ENCODE measurements at places on chromosomes 11 and 22.

GRCh38 chr22:29817724-29818123 is 20.4 kb downstream of the ASCC2 start:
- DNase-seq: no peak

DNA sequence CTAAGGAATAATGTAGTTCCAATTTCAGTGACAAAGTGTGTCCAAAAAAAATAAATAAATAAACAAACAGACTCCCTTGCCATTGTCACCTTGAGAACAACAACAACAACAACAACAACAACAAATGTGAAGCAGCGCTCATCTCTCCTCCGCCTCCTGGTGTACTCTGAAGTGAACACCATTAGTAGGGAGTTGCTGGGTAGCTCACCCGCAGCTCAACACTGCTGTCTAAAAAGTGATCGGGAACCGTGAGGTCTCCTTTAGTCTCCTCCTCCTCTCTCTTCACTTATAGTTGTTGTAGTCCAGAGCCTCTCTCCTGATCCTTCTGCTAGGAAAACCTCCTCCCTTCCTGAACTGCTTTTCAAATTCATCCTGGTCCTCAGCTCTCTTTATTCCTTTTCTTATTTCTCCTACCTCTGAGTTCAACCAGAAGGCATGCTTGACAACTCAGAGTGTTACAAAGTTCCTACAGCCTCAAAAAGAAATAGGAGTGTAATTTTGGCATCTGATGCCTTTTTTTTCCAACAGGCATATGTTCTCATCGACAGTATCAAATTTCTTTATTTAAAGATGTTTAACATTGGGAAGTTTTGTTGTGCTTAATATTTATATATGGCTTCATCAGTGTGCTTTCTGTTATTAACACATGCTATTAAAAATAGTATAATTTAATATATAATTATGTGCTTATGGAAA is 215.1 kb downstream of the PGR start:
- DNase-seq: no peak

GRCh38 chr22:46794067-46794466 is 31.6 kb downstream of the TBC1D22A start:
- DNase-seq: no peak

DNA sequence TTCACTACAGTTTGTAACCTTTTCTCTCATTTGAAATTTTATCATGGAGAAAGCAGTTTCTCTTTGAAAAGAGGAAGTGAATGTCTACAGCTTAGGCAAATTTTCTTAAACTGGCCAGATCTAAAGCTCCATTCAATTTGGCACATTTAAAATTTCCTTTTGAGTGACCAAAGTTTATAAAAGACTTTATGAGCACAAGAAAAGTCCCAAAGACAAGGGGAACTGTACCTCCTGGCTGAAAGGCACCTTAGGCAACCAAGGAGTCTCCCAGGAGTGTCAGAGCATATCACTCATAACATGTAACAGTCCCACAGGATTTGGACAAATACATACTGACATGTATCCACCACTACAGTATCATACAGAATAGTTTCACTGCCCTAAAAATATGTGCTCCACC is 41.3 kb downstream of the NARS2 start:
- DNase-seq: no peak

DNA sequence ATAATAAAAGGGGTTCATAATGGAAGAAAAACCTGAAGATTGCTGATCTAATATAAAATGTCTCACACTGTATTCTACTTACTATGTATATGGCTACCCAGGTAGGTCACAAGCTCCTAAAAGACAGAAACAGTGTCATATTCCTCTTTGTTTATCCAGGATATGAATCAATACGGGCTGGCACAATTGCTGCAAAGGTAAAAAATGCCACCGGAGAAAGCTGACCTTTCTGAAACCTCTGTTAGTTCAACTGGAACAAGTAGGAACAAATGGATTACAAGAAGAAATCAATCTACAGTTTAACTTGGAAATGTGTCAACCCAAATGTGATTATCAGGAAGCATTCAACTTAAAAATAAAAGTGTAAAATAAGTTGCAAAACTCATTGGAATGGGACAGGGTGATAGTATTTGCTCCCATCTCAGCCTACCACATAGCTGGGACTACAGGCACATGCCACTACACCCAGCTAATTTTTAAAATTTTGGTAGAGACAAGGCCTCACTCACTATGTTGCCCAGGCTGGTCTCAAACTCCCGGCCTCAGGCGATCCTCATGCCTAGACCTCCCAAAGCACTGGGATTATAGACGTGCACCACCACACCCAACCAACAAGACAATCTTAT is 27.6 kb downstream of the SLC35F2 start:
- DNase-seq: no peak

DNA sequence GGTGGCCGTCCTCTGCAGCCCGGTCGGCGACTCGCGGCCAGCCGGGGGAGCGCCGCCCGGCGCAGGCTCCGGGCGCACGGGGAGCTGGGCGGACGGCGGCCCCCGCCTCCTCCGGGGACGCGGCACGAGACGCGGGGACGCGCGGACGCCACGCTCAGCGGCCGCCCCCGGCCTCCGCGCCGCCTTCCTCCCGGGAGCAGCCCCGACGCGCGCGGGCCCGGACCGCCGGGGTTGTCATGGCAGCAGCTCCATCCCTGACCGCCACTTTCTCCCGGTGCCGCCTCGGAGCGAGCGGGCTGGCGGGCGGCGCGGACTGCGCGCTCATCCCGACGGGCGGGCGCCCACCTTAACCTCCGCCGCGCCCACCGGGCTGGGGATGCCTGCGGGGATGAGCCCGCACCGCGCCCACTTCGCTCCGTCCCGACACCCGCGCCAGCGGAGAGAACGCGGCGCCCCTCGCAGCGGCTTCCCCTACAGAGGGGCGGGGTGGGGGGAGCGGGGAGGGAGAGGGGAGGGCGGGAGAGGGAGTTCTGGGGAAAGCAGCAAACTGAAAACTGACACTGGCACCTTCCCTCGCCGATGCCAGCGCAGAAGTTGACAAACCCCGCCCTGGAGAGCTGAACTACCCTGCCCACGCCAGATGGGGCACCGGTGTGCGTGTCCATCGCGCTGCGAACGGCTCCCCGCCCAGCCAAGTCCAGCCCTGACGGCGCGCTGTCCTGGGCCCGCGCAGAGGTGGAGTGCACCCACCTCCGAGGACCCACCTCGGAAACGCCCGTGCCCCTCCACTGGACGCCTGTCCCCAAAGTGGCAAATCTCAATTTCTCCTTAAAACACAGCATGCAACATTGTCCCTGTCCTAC is 588.4 kb downstream of the OPCML start:
- DNase-seq: no peak

GRCh38 chr22:24076091-24076867 is 65.2 kb downstream of the CABIN1 start:
- no peak for DNase-seq

- no peak for DNase-seq
These were observed 44.2 kb upstream of the SMTN start for GRCh38 chr22:31036671-31037550.

DNA sequence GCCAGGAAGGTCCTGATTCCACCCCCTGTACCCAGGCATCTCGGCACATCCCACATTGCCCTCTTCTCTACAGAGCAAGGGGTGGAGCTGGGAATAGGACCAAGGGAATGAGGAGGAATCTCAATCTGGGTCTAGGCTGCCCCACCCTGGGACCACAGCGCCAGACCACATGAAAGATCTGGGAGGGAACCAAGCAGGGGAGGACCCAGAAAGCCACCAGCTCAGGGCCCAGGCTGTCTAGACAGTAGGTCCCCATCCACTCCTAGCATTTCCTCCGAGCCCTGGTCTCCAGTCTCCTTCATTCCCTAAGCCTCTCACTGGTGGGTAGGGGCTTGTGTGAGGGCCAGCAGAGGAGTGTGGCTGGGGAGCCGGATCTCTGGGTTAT is 11.6 kb downstream of the PHLDB1 start:
- DNase-seq: no peak

DNA sequence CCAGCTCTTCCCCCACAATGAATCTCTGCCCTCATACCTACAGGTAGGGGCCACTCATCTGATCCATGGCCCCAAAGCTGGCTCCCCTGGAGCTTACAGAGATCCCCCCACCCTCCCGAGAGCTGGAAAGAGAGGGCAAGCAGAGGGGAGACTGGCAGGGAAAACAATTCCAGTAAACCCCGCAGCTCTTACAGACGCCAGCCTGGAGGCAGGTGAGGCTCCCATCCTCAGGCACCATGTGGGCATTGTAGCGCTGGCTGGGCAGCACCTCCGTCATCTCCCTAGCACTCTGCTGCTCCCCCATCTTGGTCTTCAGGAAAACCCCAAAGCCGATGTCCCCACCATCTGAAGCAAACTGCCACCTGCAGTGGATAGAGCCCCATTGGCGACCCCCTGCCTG is 14.1 kb downstream of the SEC14L4 start:
- no peak for DNase-seq

- DNase-seq: no peak
These were observed 11.3 kb upstream of the SESN3 start for GRCh38 chr11:95242091-95242844.

DNA sequence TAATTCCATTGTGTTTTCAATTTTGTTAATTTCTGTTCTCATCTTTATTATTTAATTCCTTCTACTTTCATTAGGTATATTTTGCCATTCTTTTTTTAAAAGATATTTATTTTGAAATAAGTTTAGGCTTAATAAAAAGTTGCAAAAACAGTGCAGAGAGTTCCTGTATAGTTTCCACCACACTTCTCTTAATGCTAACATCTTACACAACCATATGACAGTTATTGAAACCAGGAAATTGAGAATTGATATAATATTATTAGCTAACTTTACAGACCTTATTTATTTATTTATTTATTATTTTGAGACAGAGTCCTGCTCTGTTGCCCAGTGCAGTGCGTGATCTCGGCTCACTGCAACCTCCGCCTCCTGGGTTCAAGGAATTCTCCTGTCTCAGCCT is 13.8 kb upstream of the SPDYC start:
- DNase-seq: no peak

DNA sequence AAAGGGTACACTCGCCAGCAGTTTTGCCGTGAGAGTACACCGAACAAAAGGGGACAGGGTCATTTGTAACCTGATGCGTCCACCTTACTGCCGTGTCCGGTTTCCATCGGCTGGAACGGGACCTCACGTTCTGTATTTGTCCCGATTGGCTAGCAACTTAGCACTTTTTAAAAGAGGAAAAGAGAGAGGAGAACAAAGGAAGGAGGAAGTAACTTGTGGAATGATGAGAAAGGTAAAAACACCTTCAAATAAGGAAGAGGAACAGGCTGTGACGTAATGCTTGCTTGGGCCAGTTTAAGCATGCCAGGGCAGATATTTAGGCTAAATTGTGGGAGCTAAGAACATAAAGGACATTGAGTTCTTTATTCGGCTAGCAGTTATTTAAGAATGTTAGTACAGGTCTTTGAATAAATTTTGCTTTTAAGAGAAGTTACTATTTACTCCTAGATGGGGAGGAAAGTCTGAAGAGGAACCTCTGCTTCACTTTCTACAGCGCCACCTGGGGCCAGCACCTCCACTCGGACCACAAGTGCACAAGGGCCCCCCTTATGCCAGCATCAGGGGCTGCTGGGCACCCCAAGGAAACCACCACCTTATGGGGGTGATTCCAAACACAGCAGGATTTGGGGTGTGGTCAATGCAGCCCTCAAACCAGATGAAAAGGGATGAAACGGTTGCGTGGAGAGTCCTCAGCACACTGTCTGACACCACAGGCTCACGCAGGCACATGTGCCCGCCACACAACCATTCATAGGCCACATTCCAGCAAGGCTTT is 5.8 kb downstream of the ARSA start:
- no peak for DNase-seq

DNA sequence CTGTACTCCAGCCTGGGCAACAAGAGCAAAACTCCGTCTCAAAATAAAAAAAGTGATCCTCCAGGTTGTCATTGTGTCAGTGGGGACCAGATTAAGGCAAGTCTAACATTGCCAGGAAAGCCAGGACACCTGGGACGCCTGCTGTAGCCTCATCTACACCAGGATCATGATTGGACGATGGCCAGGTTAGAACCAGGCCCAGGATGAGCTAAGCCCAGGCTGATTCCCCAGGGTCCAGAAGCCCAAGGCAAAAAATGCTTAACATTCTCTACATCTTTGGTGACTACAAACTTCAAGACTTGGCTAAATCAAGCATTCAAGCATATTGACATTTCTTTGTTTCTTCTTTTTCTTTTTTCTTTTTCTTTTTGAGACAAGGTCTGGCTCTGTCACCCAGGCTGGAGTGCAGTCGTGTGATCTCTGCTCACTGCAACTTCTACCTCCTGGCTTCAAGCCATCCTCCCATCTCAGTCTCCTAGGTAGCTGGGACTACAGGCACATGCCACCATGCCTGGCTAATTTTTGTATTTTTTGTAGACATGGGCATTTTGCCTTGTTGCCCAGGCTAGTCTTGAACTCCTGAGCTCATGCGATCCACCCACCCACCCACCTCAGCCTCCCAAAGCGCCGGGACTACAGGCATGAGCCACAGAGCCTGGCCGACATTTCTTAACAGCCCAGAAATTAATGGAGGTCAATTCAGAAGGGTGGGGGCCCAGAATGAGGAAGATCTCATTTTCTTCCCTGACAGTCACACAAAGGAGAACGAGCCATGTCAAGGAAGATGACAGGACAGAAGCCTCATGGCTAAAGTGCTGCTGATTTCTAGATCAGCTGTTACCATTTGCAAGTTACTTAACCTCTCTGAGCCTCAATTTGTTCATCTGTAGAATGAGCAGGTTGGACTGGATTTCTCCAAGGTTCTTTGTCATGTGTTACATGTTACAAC is 12.5 kb upstream of the PTPRJ start:
- DNase-seq: no peak

- DNase-seq: no peak
These were observed 3.8 kb downstream of the PRG3 start for GRCh38 chr11:57377107-57377506.

DNA sequence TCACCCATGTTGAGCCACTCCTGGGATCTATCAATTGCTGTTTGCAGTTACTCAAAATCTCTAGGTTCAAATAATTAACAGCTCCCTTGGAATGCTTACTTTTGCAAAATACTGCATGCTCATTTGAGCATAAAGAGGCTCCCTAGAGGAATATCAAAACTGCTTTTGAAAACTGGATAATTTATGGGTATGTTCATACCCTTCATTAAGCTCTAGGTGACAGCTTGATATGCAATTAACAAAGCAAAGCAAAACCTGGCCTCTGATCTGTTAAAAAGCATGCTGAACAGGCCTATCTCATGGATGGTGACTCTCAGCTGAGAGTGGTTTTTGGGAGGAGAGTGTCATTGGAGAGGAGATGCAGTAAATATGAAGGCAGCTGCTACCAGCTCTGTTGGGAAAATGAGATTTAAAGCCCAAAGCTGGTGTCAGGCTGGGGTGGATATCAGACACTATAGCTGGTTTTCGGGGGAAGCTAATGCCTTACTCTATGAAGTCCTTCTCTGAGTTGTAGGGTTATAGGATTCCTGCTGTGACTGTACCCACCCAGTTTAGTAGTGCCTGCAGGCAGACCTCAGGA is 110.9 kb downstream of the RASSF10 start:
- no peak for DNase-seq

DNA sequence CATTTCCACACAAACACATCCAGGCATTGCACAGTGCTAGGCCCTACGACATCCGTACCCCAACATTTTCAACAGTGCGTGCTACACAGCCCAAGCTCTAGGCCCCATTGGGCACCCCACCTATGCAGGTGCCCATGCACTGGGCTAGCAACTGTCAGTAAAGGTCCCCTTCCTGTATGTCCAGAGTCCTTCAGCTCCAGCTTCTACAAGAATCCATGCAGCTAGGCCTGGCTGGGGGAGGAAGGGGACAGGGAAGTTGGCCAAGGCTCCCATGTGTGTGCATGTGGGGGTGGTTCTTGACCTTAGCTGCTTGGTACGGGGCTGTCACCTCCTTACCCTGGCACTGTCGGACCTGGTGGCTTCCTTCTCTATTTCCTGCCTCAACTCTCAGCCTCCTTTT is 1.3 kb downstream of the B3GAT1 start:
- no peak for DNase-seq

Measured in activated CD8-positive, alpha-beta memory T cell treated with anti-CD3 and anti-CD28 coated beads for 4 hours (primary cell).